ENCODE measurements at places on chromosomes 7 and 10.

DNA sequence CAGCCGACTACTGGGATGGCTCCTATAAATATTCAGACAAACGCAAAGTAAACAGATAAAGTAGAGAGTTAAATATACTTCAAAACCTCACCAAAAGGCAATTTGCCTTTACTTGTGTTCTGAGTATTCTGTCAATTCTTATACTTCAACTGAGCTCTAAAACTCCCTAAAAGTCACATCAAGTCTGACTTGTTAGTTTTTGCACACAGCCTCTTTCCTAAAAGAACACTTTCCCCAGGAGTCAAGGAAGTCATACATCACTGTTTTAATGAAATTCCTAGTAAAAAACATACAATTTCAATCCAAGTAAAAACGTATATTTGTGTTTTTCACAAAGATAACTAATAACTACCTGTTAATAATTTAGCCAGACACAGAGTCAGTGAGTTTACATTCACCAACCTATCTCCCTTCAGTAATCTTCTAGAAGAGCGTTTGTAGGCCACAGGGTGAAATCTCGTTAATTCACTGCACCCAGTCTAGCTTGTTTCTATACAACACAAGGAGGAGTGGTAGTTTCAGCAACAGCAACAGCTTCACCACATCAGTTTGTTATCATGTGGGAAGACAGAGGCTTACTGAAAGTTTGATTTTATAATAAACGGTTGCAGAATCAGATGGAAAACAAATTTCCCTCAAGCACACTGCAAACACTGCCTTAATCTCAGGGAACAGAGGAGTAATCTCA is 2.7 kb downstream of the COBL start:
- DNase-seq, result no peak

- no peak for DNase-seq
These were observed 279.2 kb downstream of the PRPF18 start for GRCh38 chr10:13865758-13866491.

- DNase-seq, result no peak
These were observed 174.3 kb downstream of the TCERG1L start for GRCh38 chr10:131137223-131137622.

GRCh38 chr7:1706721-1707613 is 36.9 kb downstream of the ELFN1 start:
- DNase-seq, result no peak

DNA sequence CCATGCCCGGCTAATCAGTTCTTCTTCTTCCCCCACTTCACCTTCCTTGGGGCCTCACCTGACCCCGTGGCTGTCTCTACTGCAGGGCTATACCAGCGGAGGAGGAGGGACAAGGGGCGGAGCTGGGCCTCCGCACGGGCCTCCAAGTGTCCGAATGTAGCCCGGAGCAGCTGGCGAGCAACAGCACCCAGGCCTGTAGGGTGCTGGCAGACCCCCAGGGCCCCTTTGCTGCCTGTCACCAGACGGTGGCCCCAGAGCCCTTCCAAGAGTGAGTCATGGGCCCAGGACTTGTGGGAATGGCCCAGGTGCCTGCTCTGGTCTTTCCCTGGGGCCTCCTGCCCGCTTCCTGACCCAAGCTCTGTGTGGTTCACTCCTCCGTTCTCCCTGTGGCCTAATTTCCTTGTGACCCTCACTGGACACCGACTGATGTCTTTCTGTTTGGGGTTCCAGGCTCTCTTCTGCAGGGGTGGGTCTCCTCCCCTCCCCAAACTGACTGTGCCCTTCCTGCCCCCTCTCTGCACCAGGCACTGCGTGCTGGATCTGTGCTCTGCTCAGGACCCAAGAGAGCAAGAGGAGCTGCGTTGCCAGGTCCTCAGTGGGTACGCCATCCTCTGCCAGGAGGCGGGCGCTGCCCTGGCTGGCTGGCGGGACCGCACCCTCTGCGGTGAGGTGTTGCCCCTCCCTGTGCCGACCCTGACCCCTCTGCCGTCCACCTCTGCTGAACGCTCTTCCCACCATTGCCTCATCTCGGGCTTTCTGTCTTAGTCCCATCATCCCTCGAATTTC is 35.2 kb downstream of the EPHB4 start:
- DNase-seq, result no peak

DNA sequence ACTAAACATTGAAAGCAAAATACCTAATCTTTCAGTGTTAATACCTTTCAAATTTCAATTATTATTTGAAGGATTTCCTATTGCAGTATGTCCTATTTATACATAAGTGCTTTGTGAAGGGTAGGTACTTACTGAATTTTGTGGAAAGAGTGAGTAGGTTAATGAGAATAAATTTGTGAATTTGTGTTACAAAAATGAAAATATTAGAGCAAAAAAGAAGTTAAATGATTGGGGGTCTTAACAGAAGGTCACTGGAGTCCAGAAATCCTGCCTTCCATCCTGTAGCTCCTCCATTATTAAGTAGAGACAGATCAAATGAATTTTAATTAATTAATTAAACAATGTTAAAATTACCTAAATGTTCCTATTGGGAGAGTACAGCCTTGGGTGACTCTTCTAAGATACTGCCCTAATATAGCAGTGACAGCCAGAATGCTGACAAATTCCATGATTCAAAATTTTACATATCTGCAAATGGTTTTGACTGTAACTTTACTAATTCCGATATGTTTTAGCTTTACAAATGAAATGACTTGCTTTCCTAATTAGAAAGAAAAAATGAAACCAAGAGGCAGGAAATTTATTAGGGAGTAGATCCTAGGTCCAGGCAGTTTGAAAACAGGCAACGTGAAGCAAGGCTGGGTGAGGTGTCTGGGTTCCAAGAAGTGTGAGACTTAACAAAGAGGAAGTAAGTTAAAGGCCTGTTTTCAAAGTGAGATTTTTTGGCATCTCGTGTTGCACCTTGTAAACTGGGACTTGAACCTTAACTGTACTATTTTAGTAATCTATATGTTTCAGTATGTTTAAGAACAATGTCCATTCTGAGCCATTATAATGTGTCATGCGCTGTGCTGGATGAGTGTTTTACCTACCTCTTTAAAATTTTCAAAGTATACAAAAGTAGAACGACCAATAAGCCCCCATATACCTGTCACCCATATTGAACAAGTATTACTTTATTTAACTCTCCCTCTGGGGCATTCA is 1.5 kb downstream of the PIK3CG start:
- no peak for DNase-seq

- DNase-seq, result no peak
These were observed 408.9 kb downstream of the GLRX3 start for GRCh38 chr10:130545122-130545521.

- no peak for DNase-seq
These were observed 350.9 kb upstream of the NPVF start for GRCh38 chr7:25578991-25579777.

GRCh38 chr7:75637854-75638593 is 100.7 kb downstream of the HIP1 start:
- DNase-seq, result no peak

- DNase-seq, result no peak
These were observed 30.3 kb upstream of the TPK1 start for GRCh38 chr7:144866189-144866588.

DNA sequence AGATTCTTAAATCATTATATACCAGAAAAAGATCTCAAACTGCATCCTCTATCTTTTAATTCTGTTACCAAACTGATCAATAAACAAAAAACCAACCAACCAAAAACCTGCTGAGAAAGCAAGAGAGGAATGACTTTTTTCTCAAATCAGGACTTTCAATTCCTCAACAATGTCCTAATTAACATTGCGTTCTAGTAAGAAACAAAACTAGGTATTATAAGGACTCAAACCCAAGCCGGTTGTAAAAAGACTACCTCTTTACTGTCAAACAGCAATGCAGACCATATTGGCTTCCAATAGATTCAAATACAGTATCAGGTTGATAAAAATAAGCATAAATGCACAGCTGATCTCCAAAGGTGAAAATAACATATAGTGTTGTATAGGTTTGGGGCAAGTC is 57.3 kb downstream of the ETV1 start:
- DNase-seq, result no peak

GRCh38 chr7:30664184-30664885 is 17.9 kb downstream of the CRHR2 start:
- DNase-seq, result no peak

DNA sequence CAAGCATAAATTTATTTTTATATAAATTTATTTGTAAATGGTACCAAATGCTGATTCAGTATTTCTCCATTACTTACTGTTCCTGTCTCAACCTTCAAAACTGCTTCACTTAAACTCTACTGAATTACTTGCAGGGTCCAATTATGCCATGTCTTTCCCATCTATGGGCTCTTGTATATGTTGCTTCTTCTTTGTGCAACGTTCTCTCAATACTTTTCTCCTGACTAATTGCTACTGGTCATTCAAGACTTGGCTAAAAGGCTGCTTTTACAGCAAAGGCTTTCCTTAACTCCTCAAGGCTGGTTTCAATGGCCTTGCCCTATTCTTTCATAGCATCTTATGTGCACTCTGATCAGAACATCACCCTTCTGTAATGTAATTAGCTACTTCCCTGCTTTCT is 67.9 kb downstream of the RNLS start:
- no peak for DNase-seq

- no peak for DNase-seq
These were observed 55.2 kb upstream of the RPA3 start for GRCh38 chr7:7773334-7774309.

DNA sequence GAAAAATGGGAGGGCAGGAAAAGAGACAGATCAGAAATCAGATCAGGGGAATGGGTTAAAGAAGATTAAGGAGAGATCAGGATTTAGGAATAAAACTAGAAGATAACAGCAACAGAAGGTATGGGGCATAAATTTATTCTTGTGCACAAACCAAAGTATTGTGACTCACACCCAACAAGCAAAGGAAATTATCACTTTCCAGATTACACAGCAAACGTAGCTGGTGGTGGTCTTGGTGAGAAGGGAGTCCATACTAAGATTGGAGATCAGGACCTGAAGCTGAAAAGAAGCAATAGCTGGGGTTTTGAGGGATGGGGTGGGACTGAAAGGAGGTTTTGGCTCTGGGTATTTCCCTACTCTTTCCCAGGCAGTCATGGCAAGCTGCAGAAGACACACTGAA is 3.5 kb upstream of the MYOZ1 start:
- DNase-seq, result no peak

DNA sequence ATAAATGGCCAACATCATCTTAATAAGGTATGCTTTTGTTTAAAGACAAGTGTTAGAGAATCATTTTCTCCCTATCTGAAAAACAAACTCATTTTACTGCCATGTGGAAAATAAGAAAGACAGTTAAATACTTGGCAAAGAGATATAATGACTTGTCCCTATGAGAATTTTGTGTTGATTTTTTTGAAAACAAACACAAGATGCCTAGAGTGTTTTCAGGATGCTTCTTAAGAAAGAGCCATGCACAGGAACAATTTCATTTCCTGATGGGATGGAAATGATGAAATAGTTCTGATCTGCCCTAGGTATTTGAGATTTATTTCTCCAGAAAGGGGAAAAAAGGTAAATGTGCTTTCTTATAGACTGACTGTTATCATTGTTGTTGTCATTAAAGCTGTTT is 237.5 kb upstream of the GNAI1 start:
- DNase-seq, result no peak

DNA sequence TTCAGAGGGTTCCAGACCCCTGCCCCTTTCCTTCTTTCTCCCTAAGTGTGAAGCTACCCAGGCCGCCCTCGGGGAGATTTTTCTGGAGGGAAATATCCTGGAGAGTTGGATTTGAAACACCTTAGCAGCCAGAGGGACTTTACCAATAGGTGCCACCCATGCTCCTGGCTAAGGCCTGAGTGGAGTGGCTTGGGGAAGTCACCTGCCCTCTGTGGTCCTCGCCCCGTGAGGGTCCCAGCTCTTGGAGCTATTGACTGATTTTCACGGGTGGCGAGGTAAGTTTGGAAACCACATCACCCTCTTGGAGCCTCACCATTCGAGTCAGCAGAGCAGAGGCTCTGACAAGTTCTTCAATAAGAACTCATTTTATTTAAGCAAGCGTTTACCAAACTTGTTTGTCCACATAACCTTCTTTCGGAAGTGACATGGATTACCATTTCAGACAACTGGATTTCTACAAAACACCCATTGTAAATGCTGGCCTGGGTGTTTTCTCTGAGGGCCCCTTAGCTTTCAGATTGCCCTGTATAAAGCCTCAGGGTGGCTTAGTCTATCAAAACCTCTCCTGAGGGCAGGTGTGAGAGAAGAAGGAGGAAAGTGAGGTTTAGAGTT is 20.4 kb downstream of the AQP1 start:
- no peak for DNase-seq

- no peak for DNase-seq
These were observed 82.3 kb downstream of the KMT2E start for GRCh38 chr7:105096306-105096705.

DNA sequence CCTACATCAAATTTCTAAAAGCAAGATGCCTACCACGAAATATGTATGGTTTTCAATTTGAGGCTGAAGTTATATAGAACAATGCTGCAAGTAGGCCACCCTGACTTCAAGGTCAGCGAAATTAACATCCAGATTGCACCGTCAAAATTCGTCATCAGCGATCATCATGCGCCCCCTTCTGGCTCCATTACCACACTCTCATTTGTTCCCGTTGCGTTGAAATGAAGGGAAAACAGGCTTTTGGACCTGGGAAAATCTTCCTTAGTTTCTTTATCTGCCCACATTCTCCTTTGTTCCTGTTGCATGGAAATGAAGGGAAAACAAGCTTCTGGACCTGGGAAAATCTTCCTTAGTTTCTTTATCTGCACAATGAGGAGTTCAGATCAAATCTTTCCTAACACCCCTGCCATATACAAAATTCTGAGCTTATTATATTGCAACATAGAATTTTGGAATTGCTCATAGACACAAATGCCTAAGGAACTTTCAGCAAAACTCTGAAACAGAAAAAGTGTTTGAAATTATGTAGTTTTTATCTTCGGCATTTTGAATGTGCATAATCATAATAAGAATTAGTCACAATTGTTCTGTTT is 98.2 kb upstream of the PRKCQ start:
- peak; percentile 4 for DNase-seq

GRCh38 chr10:94423627-94424026 is 21.3 kb downstream of the TBC1D12 start:
- no peak for DNase-seq

- DNase-seq, result no peak
These were observed 160.7 kb upstream of the MKI67 start for GRCh38 chr10:128286762-128287500.

DNA sequence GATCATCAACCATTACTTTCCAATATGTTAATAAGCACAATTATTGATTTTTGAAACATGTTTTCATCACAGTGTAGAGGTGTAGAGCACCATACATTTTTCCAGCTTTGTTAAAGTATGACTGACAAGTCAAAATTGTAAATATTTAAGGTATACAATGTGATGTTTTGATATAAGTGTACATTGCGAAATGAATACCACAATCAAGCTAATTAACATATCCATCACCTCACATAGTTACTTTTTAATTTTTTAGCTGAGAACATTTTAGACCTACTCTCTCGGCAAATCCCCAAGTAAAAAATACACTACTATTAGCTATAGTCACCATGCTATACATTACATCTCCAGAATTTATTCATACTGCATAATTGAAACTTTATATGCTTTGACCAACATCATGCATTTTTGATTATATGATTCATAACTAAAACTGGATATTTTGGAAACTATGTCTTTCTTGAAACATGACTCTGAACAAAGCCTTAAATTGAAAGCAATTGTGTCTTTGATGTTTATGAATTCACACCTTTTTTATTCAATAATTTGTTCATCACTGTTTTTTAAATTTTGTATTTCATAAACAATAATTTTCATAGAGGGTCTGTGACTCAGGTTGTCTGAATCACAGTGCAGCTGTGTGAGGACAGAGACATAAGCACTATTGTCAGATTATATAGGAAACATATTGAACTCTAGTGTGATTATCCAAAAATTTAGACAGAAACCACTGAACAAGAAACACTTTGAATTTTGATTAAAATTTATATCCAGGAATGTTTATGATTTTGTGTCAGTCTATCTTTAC is 486.1 kb downstream of the SEMA3D start:
- no peak for DNase-seq
